ENCODE measurements at places on chromosomes 4 and X.

DNA sequence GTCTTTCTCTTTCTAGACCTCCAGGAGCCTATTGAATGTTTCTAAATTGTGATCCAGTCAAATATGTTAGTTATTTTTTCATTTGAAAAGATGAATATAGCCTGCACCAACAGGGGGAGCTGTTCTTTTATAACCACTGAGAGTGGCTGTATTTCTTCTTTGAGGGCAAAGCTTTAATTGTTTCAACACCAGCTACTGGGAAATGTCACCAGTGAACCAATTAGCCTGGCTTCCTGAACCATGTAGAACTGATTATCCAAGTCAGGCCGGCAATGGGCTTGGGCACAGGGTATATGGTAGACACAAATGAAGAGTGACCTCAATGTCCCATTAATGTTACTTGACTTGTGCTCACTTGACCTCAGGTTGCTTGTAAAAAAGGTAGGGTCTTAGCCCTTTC is 4.8 kb upstream of the DAPP1 start:
- no peak for ATAC-seq

GRCh38 chr4:99024481-99025275 is 29.2 kb downstream of the METAP1 start:
- ATAC-seq: no peak

- no peak for ATAC-seq
These were observed 422.5 kb upstream of the FSTL5 start for GRCh38 chr4:162586266-162586665.

- no peak for ATAC-seq
These were observed 583.1 kb downstream of the INPP4B start for GRCh38 chr4:142262956-142263355.

DNA sequence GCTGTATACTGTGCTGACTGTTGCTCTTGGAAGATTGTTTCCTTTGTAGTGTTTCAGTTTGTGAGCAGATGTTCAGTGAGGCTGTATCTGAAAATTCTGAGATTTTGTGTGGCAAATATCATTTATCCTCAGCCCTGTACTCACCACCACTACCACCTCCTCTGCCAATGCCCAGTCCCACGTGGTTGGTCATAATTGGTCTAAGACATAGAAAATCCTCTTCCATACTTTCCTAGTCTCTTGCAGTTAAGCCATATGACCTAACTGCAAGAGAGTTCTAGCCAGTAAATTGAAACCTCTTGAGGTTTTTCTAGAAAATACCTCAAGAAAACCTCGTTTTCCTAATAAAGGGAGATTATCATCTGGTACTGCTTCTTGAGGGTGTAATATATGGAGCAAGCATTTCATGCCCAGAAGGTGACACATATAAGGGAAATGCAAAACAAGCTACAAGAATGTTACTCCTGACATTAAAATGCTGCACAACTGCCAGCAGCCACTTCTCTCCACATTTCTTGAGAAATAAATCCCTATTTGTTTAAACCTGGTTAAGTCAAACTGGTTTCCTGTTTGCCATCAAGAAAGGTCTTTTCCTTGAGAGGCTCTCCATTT is 32.8 kb downstream of the ABCE1 start:
- ATAC-seq: peak; percentile 74

- no peak for ATAC-seq
These were observed 84.9 kb upstream of the TAB3 start for GRCh38 chrX:30973784-30974427.

DNA sequence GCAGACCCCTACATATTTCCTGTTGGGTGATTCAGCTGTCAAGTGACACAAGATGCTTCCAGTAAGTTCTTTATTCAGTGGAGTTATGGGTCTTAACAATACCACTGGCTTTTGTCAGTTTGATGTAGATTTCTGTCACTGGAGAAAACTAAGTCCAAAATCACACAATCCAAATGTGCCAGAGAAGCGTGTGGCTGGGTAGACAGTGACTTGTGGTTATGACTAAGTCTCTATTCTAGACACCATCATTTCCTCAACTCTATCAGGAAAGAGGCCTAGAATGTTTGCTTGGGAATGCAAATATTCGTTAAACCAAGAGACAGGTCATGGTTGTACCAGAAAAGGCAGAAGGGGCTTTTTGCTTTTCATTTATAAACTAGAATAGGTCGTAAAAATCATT is 54.4 kb upstream of the HS3ST1 start:
- no peak for ATAC-seq

- ATAC-seq: no peak
These were observed 217.7 kb upstream of the CENPE start for GRCh38 chr4:103415801-103416200.

GRCh38 chr4:88158038-88158488 is 376 bp downstream of the ABCG2 start:
- no peak for ATAC-seq

- ATAC-seq: peak; percentile 79
These were observed 744 bp downstream of the NPY5R start for GRCh38 chr4:163344147-163345125.

- ATAC-seq: no peak
These were observed 2.9 kb downstream of the NDST4 start for GRCh38 chr4:115110191-115111181.

DNA sequence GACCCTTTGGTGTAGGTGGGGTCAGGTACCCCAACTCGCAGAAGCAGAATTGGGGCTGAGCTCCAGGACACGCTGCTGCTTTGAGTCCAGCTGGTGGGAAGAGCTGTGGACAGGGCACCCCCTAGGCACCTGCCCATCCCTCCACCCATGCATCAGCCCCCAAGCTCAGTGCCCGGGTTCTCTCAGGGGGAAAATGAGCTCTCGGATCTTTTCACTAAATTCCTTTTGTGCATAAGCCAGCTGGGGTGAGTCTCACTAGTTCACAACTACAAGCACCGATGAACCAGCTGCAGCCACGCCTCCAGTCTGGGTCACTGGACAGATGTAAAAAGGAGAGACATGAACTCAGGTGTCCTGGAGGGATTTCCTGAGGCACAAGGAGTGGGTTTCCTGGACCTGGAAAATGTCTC is 286.8 kb downstream of the CRLF2 start:
- no peak for ATAC-seq

DNA sequence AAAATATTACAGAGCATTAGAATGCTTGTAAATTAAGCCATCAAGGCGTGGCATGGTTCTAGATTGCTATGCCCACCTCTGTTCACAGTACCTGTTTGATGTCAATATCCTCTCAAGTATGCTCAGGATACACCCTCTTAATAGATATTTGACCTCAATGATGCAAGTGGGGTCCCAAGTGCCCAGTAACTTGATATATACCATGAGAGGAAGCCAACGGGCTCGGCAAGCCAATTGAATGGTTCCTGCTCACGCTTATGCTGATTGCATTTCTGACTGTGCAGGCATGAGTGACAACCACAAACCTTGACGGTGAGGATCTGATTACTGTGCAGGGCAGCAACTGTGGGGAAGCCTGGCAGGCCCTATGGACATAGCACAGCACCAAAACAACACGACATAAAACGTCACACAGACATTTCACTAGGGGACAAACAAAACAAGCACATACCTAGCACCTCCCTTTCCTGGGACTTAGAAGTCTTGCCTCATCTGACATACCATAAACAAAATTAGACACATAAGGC is 179.1 kb upstream of the ETNPPL start:
- no peak for ATAC-seq

DNA sequence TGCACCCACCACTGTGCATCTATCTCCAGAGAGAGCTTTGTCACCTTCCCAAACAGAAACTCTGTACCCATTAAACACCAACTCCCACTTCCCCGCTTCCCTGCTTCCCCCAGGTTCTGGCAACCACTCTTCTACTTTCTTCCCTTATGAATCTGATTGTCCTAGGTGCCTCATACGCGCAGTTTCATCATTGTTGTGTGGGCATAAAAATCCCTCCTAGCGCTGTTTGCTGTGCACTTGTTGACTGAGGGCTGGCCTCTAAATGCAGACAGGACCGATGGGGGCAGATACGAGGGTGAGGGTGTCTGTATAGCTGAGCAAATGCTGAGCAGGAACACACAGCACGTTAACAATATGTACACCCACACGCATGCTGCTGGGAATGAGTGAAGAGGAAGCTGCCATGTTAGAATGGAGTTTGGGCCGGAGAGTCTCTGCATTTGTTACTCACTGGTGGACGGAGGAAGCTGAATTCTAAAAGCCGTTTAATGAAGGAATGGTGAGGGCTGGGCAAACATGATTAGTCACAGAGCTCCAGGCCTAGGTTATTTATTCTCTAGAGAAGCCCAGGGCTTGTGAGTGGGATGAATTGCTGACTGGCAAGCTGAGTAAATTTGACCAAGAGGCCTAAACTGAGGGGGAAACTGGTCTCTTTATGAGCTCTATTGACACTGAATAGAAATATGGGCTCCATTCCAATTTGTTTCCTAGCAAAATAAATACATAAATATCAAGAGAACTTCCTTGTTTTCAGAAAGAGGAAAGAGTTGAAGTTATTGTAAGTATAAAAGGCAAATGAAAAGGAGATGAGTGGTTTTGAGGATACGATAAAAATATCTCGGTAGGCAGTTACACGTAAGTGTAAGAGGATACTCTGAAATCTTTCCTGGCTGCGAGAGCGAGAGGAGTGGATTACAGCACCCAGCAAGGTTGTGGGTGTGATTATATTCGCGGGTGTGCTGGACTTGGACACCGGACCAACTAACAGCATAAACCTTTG is 95.9 kb upstream of the RPS6KA3 start:
- ATAC-seq: peak; percentile 70

DNA sequence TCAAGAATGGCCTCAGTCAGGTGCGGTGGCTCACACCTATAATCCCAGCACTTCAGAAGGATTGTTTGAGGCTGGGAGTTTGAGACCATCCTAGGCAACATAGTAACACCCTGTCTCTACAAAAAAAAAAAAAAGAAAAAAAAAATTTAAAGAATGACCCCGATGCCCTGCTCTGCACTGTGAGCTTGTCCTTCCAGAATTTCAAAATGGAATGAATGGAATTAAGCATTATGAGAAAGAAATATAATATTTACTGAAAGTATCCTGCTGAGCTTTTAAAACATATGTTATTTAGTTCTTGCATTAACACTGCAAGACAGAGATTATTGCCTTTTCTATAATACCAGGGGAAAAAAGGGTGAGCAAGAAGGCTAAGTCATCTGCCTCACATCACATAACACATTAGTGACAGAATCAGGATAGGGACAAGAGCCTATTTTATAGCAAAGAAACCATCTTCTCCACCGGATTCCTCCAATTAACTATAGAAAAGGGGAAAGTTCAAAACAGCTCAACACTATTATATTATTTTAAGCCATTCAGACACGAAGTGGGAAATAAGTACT is 41.9 kb upstream of the GAB1 start:
- no peak for ATAC-seq

DNA sequence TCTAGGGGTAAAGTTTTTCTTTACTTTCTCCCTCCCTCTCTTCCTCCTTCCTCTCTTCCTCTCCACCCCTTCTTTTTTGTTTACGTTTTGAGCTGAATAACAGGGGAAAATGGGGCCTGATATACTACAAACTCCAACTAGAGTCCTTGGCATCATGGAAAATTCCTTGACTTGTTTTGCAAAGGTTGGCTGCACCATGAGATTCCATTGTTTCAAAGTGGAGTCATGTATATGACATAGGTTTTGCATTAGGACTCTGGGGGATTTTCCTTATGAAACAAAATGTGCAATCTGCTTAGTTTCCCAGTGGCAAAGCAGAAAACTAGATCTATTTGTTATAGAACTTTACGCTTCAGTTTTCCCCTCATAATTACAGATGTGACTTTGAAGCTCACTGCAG is 233.5 kb upstream of the PGRMC2 start:
- no peak for ATAC-seq

- ATAC-seq: no peak
These were observed 1.1 kb downstream of the DOCK11 start for GRCh38 chrX:118496763-118497079.

- no peak for ATAC-seq
These were observed 36.9 kb upstream of the PROM1 start for GRCh38 chr4:16120720-16121119.

DNA sequence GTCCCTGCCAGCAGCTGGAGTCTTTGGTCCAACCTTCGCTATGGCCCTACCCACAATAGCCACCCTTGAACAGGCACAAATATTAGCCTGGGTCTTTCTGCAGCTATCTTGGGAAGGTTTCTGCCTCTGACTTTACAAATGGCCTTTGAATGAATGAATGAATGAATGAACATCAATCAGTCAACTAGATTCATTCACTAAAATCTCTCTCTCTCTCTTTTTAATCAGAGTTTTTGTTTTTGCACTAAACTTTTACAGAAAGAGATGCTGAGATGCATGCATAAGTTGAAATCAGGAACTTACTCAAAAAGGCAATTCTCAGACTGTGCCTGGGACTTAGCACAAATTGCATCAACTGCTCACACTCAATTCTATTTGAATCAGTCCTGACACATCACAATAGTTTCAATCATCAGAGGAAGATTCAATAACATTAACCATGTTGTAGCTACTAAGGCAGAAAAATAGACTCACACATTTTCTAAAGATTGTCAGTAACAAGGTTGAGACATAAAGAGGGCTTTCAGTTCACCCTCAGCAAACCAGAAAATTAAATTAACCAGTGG is 55.0 kb downstream of the ANXA3 start:
- ATAC-seq: no peak

Data from motor neuron (in vitro differentiated cells).